Anterior cingulate cortex (tissue), 58 donors: ENCODE measurements at places on chromosomes 3 and 15.

GRCh38 chr3:63656786-63657185 is 4.3 kb downstream of the SNTN start:
- DNase-seq: no peak

- no peak for DNase-seq
These were observed 1204.2 kb downstream of the ROBO2 start for GRCh38 chr3:78244136-78244535.

DNA sequence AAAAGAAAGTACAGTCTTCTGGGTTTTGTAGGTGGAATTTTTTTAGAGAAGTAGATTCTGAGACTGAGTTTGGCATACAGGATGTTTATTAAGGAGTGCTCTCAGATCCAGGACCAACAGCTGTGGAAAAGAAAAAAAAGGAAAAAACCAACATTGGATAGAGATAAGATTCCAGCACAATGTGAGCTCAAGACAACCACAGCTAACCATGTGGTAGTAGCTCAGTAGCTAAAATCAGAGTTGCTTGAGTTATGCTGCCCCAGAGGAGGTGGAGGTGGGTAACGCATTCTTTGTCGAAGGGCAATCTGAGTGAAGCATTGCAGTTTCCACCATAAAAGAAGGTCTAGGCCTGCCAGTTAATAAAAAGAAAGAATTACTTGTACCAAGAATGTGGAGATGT is 904.3 kb downstream of the NSUN3 start:
- DNase-seq: no peak

GRCh38 chr15:68666812-68667450 is 88.1 kb downstream of the CORO2B start:
- DNase-seq: no peak

DNA sequence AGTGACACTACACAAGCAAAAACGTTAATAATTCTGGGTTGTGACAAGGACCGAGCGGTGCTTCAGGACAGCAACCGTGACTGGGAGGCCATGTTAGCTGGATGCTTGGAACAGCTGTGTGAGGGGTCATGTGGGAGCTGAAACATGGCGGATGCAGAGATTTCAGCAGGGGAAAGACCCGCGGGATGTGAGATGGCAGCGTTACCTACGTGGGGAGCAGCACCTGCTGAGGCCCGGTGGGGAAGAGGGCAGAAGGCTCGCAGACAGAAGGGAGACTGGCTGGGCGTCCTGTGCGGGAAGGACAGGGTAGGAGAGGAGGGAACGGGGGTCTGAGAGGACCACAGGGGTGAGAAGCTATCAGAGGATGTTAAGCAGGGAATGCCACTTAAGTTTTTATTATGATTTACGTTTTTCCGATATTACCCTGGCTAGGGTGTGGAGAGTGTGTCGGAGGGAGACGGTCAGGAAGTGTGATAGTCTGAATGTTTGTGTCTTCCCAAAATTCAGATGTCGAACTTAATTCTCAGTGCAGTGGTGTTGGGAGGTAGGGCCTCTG is 228.8 kb upstream of the LYSMD4 start:
- DNase-seq: no peak

DNA sequence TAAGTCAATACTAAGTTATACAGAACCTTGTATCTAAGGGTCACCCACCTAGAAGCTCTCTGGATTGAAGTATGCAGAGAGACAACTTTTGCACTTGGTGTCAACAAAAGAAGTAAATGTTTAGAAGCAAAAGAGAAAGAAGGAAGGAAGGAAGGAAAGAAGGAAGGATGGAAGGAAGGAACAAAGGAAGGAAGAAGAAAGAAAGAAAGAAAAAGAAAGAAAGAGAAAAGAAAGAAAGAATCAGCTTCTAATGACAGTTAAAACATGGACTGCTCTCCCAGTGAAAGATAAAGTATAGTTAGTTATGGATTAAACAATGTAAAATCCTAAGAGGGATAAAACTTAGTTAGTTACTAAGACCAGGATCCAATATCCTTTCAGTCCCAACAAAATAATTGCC is 613.8 kb upstream of the NR2F2 start:
- DNase-seq: no peak

GRCh38 chr15:47473832-47474231 is 243.5 kb upstream of the SEMA6D start:
- peak; percentile 33 for DNase-seq

DNA sequence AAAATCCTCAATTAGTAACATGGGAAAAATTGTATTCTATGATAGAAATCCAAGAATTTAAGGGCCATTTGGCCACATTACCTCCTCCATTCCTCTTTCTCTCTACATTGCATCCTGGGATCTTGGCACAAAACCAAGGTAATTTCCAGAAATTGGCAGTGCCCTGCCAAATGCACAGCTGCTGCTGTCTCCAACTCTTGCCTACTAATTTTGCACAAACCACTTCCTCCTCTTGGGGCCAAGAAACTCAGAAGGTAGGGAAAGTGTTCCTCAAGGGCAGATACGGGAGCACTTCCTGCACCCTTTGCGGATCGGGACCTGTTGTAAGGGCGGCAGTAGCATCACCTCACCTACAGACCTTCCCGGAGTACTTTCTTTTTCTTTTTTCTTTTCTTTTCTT is 57.8 kb downstream of the MAP3K13 start:
- DNase-seq: peak; percentile 17

- no peak for DNase-seq
These were observed 45.4 kb downstream of the CADM2 start for GRCh38 chr3:85004147-85004546.

- DNase-seq: no peak
These were observed 58.4 kb downstream of the RGMA start for GRCh38 chr15:93030430-93031102.

GRCh38 chr15:58522391-58522790 is 90.6 kb downstream of the LIPC start:
- peak; percentile 70 for DNase-seq

DNA sequence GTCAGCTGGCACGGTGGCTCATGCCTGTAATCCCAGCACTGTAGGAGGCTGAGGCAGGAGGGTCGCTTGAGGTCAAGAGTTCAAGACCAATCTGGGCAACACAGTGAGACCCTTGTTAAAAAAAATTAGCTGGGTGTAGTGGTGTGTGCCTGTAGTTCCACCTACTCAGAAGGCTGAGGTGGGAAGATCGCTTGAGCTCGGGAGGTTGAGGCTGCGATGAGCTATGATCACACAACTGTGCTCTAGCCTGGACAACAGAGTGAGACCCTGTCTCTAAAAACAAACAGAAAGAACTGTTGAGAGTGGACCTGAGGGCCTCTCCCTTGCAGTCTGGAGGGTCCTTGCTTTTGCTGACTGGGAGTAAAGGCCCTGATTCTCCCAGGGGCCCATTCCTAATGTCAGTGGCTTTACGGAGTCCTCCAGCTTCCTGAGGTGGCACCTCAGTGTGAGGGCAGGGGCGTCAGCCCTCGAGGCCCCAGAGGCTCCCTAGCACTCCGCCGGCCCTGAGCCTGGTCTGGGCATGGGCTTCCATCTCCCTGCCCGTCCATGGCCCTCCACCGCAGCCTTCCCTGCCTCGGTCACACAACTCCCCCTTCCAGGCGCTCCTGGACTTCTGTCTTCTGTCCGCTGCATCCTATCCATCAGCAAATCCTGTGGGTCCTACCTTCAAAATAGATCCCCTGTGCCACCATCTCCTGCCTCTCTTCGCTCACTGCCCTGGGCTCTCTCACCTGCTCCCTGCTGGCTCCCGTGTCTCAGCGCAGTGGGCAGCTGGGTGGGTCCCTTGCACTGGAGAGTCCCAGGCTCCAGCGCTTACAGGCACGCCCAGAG is 19.0 kb downstream of the FBLN2 start:
- no peak for DNase-seq

DNA sequence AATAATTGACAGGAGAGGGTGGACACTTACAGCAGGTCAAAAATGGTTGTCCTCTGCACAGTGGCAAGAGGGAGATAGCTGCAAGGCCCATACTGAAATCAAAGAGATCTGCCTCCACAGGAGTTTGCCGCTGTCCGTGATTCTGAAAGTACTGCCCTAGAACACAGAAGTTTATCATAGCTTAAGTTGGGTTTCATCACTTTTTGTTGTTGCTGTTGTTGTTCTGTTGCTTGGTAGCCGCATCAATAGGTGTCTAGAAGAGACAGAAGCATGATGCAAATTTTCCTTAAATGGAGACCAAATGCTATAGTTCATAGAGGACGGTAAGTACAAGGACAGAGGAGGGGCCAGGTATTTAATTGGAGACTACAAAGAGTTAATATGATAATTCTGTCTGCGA is 120.0 kb upstream of the MRPL3 start:
- no peak for DNase-seq

- no peak for DNase-seq
These were observed 463.1 kb upstream of the GOLIM4 start for GRCh38 chr3:168558728-168559411.

GRCh38 chr3:40871394-40871793 is 327.9 kb upstream of the CTNNB1 start:
- no peak for DNase-seq

GRCh38 chr15:40776537-40777141 is 6.9 kb downstream of the C15orf62 start:
- no peak for DNase-seq

GRCh38 chr15:65676123-65676522 is 54.4 kb downstream of the SLC24A1 start:
- DNase-seq: no peak

- no peak for DNase-seq
These were observed 58.2 kb downstream of the FNDC3B start for GRCh38 chr3:172097585-172097984.

- DNase-seq: peak; percentile 9
These were observed 37.8 kb downstream of the ZNF445 start for GRCh38 chr3:44439499-44440295.

- DNase-seq: no peak
These were observed 221.2 kb upstream of the STT3B start for GRCh38 chr3:31311559-31311958.

- no peak for DNase-seq
These were observed 583.0 kb upstream of the GOLIM4 start for GRCh38 chr3:168678730-168679129.

- DNase-seq: no peak
These were observed 3.3 kb upstream of the CP start for GRCh38 chr3:149224736-149225594.

- no peak for DNase-seq
These were observed 7.1 kb upstream of the LARS2 start for GRCh38 chr3:45381168-45381852.

DNA sequence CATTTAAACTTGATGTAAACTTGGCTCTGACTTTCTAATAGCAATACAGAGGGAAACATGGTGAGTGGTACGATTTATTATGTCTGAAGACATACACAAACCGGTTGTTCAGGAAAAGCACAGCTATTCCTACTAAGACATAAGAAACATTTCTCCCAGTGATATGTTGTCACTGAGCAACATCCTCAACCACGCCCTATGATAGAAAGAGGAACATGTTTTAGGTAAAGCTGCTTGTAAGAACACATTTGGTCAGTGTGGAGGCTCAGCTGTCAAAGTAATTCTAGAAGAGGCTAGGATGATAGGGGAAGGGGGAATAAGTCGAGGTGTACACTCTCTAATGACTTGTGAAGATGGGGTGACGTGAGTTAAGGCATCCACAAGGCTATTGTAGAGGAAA is 42.7 kb upstream of the B3GNT5 start:
- no peak for DNase-seq

GRCh38 chr3:178170698-178171535 is 365.3 kb upstream of the KCNMB2 start:
- DNase-seq: no peak

DNA sequence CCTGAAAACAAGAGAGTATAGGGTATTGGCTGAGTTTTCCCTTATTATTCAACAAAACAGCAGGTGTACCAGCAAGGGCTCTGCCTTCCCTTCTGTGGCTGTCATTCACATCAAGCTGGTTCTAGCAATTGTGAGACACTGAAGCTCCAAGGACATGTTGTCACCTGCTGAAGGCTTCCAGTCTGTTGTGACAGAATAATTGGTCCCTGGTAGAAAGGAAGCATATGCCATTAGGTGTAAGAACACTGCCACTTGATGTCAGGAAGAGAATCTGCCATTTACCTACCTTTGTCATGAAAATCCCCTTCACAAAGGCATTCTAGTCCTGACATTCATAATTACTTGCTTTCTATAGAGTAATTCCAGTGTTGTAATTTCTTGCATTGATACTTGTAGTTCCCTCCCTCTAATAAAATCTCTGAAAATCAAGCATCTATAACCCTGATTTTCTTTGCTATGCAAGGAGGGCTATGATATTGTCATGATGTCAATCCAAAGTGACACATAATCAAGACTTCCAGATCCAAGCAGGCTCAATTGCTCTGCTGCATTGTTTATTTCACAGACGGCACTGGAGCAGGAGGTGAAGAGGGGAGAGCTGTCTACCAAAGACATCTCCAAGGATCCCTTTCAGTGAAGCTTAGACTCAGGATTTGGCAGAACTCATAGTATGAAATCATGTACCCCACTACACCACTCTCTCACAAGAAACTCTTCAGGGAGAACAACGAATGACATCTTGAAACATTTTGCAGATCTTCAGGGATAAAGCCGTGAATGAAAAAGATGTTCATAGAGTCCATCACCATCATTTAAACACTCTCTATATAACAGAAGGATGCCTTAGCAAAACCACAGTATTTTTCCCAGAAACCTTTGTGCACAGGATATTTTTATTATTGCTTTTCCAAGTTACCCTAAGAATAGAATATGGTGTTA is 425.3 kb downstream of the RBMS3 start:
- DNase-seq: no peak

- no peak for DNase-seq
These were observed 63.8 kb upstream of the ACP3 start for GRCh38 chr3:132253262-132253878.

DNA sequence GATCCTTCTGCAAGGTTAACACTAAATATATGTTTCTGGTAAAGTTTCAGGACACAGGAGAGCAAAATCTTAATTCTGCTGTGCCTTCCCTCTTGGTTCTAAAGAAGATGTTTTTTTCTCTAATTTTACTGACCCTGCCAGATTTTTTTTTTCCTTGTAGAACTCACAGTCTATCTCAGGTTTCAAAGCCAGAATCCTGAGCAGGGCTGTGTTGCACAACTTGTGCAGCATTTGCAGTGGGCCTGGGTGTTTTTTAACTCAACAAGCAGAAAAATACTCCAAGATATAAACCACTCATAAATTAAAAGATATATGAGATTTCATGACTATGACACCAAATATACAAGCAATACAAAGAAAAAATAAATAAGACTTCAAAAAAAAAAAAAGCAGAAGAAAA is 40.2 kb upstream of the ARF4 start:
- DNase-seq: no peak

- DNase-seq: no peak
These were observed 516.2 kb downstream of the OCA2 start for GRCh38 chr15:27582726-27583410.

GRCh38 chr15:90979582-90979981 is 14.8 kb downstream of the PRC1 start:
- no peak for DNase-seq

DNA sequence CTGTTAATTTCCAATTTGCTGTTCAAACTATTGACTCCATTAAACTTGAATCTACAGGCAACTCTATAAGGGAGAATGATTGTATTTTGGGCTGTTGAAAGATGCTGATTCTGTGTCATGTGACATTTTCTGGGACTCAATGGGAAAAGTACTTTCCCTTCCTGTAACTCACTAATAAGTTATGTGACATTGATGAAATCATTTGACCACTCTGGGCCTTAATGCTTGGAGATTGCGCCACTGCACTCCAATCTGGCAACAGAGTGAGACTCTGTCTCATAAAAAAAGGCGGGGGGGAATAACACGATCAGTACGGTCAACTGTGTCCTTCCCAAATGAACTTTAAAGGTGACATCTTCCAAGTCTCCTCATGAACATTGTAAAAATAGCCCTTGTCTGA is 215.2 kb upstream of the SGO1 start:
- DNase-seq: no peak
